ENCODE measurements at places on chromosomes 1 and 21.

GRCh38 chr1:56625819-56626440 lies 19.2 kb upstream of the PRKAA2 start:
- no peak for DNase-seq

DNA sequence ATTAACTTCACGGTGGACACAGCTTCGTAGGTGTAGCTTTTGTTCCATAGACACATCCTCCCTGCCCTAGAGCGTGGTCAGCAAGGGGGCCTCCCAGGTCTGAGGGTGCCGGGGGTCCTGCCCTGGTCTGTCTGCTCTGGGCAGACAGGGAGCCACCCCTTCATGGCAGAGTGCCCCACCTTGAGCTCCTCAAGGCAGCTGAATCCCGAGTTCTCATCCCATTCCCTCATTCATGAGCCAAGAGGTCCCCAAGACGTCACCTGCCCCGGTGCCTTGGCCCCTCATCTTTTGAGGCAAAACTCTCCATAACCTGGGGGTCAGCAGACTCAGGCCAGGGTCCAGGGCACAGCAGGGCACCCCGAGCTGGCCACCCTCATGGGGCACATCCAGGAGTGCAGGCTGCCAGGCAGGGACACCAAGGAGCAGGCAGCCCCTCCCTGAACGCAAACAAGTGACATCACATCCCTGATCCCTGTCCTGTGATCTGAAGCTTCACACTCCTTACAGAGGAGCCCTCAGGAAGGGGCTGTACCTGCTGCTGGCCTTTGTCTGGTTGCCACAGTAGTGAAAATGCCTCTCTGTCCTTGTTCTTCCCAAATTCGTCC lies 23.3 kb downstream of the UBASH3A start:
- DNase-seq = no peak

- no peak for DNase-seq
Measured at GRCh38 chr1:205993068-205993467, 10.1 kb downstream of the RAB7B start.

GRCh38 chr1:90718411-90719329 lies 1.6 kb upstream of the BARHL2 start:
- DNase-seq = no peak

GRCh38 chr1:200654660-200655059 lies 15.0 kb downstream of the DDX59 start:
- no peak for DNase-seq

GRCh38 chr1:185720633-185721272 lies 13.4 kb upstream of the HMCN1 start:
- no peak for DNase-seq

- DNase-seq = no peak
Measured at GRCh38 chr1:1941868-1942752, 23.0 kb upstream of the TMEM52 start.

GRCh38 chr1:168243198-168243597 lies 17.4 kb downstream of the SFT2D2 start:
- DNase-seq = no peak

DNA sequence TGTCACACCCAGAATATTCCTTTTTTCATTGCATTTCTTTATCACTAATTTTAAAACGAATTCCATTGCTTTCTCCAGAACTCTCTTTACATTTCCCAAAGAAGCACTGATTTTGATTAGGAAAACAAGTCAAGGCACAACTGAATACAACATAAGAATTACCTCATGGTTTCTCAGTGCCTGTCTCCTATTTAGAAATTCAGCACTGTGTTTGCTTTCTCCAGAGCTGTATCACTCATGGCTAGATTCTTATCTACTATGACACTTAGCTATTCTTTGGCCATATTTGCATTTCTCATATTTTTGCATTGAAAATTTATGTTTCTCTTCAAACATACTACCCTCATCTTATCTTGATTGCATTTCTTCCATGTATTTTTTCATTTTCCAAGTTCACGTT lies 1402.0 kb downstream of the MRPL39 start:
- no peak for DNase-seq

DNA sequence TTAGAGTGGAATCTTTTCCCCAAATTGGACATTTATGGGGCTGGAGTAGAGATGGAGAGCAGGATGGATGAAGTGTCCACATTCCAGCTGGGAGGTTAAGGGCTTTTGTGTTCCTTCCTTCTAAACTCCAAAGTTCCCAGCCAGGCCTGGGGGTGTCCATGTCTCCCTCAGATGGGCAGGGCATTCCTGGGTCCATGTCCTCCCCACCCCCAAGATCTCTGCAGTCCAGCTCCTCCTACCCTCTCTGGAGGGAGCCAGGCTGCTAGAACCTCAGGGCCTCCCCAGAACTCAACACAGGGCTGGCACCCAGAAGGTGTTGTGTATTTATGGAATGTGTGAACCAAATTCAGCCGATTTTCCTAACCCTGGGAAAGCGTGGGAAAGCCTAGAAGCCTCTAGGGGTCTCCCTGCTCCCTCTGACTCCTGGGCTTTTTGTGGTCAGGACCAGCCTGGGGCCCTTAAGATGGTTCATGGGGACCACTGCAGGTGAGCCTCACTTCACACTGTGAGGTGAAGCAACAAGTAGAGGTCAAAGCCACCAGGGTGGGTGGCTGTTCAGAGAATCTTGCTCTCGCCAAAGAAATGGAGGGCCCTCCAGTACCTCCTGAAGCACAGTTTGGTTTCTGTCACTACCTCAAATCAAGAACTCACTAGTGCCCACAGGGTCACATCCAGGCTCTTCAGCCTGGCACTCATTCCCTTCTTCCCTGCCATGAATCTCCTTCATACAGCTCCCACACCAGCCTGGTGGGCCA lies 54.8 kb downstream of the GLIS1 start:
- no peak for DNase-seq

- no peak for DNase-seq
Measured at GRCh38 chr21:17536381-17536780, 23.5 kb downstream of the CXADR start.

- no peak for DNase-seq
Measured at GRCh38 chr21:27795418-27795817, 828.5 kb upstream of the ADAMTS5 start.

GRCh38 chr1:79874289-79874688 lies 867.8 kb upstream of the ADGRL4 start:
- no peak for DNase-seq

GRCh38 chr1:59089036-59089798 lies 207.7 kb upstream of the FGGY start:
- no peak for DNase-seq

DNA sequence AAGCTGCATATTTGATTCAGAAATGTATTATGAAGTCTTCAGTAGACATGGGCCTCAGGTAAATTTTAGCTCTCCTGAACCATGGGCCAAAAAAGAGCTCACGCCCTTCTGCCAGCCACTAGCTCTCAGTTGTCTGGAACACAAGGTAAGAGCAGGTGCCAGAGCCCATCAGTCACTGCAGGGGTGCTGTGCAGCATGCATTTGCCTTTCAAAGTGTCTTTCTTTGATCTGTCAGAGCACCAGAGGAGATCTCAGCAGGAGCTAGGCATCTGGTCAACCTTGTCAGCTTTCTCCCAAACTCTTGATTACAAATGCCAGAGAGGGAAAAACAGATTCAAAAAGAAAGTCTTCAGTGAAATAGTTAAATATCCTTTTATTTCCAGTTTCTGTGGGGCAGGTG lies 332.3 kb downstream of the COL11A1 start:
- no peak for DNase-seq

- no peak for DNase-seq
Measured at GRCh38 chr1:223411309-223411708, 18.1 kb downstream of the CCDC185 start.

GRCh38 chr1:155001425-155001674 lies 1.3 kb upstream of the ZBTB7B start:
- no peak for DNase-seq

GRCh38 chr21:41438425-41439113 lies 12.5 kb downstream of the MX1 start:
- no peak for DNase-seq

- DNase-seq = no peak
Measured at GRCh38 chr1:44827197-44828002, 15.7 kb downstream of the PTCH2 start.

- DNase-seq = no peak
Measured at GRCh38 chr1:214008791-214009422, 21.1 kb downstream of the PROX1 start.

- DNase-seq = no peak
Measured at GRCh38 chr1:20948101-20948500, 161.0 kb upstream of the HP1BP3 start.

DNA sequence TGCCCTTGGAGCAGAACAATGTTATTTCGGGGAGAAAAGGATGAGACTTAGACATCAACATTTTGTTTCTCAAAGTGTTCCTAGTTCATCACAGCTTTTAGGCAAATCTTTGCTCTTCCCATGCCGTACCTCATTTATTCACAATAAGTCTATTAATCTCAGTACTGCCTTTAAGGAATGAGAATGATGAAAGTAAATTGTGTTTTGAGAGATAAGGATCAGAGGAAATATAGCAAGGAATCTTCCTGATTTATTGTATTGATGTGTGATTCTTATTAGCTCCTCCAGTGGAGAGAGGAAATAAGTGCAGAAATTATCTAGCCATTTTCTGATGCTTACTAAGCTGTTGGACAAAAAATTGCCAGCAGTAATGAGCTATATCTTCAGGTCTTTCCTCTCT lies 2.0 kb downstream of the POLR3C start:
- DNase-seq = no peak

GRCh38 chr1:167881069-167881468 lies 32.9 kb downstream of the ADCY10 start:
- no peak for DNase-seq

DNA sequence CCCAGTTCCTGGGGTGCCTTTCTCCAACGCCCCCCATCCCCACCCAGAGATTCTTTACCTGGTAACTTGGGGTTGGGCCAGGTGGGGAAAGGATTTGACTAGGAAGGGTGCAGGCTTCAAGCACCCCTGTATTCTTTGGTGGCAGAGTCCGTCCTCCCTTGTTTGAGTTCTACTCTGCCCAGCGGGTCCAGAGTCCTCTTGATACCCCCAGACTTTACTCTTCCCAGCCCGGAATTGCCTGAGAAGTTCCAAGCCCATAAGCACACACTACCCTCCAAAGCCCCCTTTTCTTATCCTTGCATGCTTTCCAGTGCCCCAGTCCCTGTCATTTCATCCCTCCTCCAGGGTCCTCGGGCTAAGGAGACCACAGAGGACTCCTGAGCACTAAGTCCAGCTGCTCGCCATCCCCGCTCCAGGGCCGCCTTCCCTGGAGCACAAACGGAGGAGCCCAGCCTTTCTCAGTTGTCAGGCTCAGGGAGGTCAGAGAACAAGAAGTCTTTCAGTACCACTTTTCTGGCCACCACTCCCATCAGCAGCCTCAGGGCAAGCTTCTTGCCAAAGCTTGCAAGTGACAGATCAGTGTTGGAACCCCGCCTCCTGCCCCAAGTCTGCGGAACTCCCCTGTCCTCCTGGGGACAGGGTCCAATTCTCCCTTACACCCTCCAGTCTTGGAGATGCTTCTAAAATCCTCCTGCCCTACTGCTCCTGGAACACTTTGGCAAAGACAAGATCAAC lies 12.2 kb downstream of the SLC45A3 start:
- no peak for DNase-seq

DNA sequence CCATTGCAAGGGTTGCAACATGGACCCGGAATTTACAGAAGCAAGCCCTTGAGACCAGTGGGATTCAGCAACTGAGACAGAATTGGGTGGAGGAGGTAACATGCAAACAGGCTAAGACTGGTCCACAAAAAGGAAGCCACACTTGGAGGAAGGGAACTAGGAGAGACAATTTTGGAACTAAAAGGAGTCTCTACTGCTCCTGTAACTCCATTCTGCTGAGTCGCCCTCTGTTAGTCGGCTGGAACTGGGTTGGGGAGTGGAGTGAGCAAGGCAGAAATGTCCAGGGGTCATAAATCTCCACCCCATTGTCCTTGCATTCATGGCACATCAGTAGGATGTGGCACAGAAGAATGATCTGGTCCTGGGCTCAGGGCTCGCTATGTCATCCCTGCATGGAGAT lies 5.1 kb downstream of the LAMB3 start:
- DNase-seq = no peak

GRCh38 chr1:22773981-22774832 lies 63.6 kb downstream of the EPHB2 start:
- no peak for DNase-seq

GRCh38 chr1:216173376-216173995 lies 249.8 kb downstream of the USH2A start:
- no peak for DNase-seq

- DNase-seq = no peak
Measured at GRCh38 chr1:68119445-68119844, 69.0 kb upstream of the DIRAS3 start.

GRCh38 chr1:229596925-229597699 lies 28.8 kb downstream of the TAF5L start:
- no peak for DNase-seq

Data from CD4-positive, alpha-beta T cell treated with Interferon gamma for 1 hour (primary cell).